ENCODE measurements at places on chromosomes 12 and 14. TPM values are rescaled to one million over a fixed set of nuclear protein-coding genes. Genes with fewer than 3 reads are reported as not detected.

GARIN6 gene
- total RNA-seq: not detected

ASPG gene
- not detected for total RNA-seq

HOXC10 gene
- not detected for total RNA-seq

NYNRIN gene
- total RNA-seq: 45.1 TPM

CFAP54 gene
- 5.6 TPM for total RNA-seq

YEATS4 gene
- 23.5 TPM for total RNA-seq

ETFBKMT gene
- 6.2 TPM for total RNA-seq

LRRC10 gene
- not detected for total RNA-seq

SLC10A1 gene
- not detected for total RNA-seq

ACOT6 gene
- total RNA-seq: not detected

IL22 gene
- total RNA-seq: not detected

NID2 gene
- 146 TPM for total RNA-seq

RNU6-8 gene
- not detected for total RNA-seq

RERG gene
- total RNA-seq: not detected

AKAP5 gene
- 0.16 TPM for total RNA-seq

Measured in fibroblast of the aortic adventitia (primary cell).